ENCODE measurements at places on chromosomes 3 and 15. TPM values are rescaled to one million over a fixed set of nuclear protein-coding genes. Genes with fewer than 3 reads are reported as not detected.

- no peak for ATAC-seq
Observed at GRCh38 chr3:43423142-43423541, 136.8 kb downstream of the SNRK start.

DNA sequence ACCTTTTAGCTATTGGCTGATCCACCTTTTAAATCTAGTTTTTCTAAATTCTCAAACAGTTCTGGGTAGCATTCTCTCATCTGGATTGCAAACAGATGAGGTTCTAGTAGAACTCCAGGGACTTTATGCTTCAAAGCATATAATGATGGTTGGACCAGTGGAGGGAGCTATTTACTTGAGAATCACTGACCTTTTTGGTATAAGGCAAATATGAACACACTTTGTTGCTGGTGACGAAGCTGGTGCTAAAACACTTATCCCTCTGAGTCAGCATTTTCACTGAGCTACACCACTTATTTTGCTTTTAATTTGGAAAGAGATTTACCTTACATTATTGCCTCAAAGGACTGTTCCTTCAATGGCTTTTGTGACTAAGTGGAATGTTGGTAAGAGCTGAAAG, 58.6 kb upstream of the SLITRK3 start:
- ATAC-seq = no peak

GRCh38 chr3:64860536-64860870, 172.7 kb upstream of the ADAMTS9 start:
- no peak for ATAC-seq

DNA sequence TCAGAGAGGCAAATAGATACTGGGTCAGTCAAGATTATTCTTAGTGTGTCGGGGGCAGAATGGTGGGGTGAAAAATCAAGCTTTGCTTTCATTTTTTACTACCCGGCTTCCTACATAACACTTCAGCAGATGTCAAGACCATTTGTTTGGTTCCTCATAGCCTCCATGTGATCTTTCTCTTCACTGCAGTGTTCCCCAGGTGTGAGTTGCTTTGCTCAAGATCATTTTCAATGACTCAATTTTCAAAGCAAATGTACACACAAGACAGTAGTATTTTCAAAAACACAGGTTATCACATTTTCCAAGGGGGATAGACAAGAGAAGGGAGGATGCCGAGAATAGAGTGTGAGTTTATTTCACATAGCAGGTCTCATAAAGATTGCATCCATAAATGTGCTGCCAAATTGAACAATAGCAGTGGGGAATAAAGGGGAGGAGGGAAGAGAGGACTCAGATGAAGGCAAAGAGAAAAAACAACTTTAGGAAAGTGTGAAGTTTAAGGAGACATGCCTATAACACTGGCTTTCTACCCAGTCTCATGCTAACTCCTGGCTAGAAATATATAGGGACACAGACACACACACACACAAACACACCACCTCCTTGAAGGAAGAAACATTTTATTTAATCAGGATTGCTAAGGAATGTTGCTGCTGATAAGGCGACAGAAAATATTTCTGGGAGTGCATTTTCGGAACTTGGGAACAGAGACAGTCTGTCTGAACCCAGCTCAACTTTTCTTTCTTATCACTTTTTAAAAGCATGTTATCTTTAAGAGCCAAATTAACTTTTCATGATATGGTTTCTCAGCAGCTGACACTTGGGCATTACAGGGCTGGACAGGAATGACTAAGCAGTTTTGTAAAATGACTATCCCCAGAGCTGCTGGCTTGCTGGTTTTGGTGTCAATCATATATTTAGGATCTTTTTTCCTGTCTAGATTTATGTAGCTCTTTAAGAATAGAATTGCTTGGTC, 402.4 kb downstream of the RBMS3 start:
- no peak for ATAC-seq

- no peak for ATAC-seq
Observed at GRCh38 chr15:34653992-34654391, 70.5 kb upstream of the GOLGA8B start.

- peak; percentile 17 for ATAC-seq
Observed at GRCh38 chr15:74868059-74868458, 5.1 kb downstream of the SCAMP2 start.

DNA sequence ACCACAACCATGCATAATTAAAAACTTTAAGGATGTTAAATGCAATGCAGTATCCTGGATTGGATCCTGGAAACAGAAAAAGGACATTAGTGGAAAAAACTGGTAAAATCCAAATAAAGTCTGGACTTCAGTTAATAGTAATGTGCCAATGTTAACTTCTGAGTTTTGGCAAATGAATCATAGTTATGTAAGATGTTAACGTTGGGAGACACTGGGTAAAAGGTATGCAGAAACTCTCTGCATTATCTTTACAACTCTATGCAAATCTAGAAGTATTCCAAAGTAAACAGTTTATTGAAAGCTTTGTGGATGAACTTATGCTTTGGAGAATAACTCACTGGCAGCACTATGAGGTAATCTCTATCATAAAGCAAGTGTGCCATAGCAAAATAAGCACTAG, 357.4 kb downstream of the RORA start:
- ATAC-seq = no peak

CCNL1 gene
- 59.5 TPM for total RNA-seq
